Thyroid gland (tissue), 4 donors: ENCODE measurements at places on chromosomes 4 and X. TPM values are rescaled to one million over a fixed set of nuclear protein-coding genes. Genes with fewer than 3 reads are reported as not detected.
A peak's percentile ranks its signal among the peaks of the same experiment; 100 is the strongest.

DNA sequence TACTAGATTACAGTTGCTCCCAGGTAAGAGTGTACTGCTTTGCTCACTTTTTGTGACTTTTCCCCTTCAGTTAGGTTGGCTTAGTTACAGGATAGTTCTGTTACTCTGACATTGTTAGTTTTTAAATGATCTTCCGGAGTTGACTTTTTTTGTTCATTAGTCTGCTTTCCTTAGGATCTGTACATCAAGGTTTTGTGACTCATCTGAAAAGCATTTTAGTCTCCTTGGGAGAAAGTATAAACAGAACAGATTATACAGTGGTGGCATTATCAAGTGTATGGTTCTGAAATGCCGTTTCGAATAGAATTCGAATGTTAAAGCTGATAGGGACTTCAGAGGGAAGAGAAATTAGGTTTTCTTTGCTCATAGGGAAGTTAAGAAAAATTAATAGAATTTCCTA lies 63.3 kb downstream of the USP9X start:
- DNase-seq: no peak
- no peaks in the 10 kb centered on the region for H3K4me1 ChIP-seq

DNA sequence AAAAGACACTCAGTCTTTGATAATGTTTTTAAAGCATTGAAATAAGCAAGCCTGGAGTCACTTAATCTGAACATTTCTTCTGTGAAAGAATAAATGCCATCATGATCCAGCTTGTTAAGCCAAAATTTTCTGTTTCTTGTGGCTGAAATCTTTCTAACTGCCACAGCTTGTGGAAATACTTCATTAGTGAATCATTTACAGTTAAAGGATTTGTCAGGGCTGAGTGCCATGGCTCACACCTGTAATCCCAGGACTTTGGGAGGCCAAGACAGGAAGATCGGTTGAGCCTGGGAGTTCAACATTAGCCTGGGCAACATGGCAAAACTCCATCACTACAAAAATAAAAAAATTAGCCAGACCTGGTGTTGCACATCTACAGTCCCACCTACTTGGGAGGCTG lies 93.3 kb upstream of the PDE5A start:
- DNase-seq: no peak
- no peak overlapping the region for H3K4me3 ChIP-seq
- no peaks in the 10 kb centered on the region for H3K4me1 ChIP-seq
- no peaks in the 10 kb centered on the region for H3K36me3 ChIP-seq
- H3K27me3 ChIP-seq: no peaks in the 10 kb centered on the region
- H3K27ac ChIP-seq: no peak overlapping the region

GRCh38 chr4:13483768-13484121 lies 395 bp downstream of the RAB28 start:
- peaks cover 12% of the 10 kb centered on the region for H3K4me1 ChIP-seq
- no peaks in the 10 kb centered on the region for H3K36me3 ChIP-seq
- H3K27ac ChIP-seq: peak overlapping the region; percentile 90
- no peaks in the 10 kb centered on the region for H3K27me3 ChIP-seq
- peak overlapping the region; percentile 77 for H3K4me3 ChIP-seq

DNA sequence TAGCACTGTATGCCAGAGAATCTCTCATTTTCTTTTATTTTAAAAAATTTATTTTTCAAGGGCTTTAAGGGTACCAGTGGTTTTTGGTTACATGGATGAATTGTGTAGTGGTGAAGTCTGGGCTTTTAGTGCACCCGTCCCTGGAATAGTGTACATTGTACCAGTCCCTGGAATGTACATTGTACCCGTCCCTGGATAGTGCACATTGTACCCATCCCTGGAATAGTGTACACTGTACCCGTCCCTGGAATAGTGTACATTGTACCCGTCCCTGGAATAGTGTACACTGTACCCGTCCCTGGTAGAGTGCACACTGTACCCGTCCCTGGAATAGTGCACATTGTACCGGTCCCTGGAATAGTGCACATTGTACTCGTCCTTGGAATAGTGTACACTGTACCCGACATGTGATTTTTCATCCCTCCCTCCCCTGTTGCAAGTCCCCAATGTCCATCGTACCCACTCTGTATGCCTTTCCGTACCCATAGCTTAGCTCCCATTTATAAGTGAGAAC lies 56.1 kb upstream of the HELT start:
- no peaks in the 10 kb centered on the region for H3K27me3 ChIP-seq
- no peaks in the 10 kb centered on the region for H3K36me3 ChIP-seq
- H3K27ac ChIP-seq: no peak overlapping the region
- H3K4me1 ChIP-seq: no peaks in the 10 kb centered on the region

- no peaks in the 10 kb centered on the region for H3K27me3 ChIP-seq
- no peak overlapping the region for H3K4me3 ChIP-seq
Observed at GRCh38 chr4:94277534-94277933, 65.1 kb downstream of the HPGDS start.

DNA sequence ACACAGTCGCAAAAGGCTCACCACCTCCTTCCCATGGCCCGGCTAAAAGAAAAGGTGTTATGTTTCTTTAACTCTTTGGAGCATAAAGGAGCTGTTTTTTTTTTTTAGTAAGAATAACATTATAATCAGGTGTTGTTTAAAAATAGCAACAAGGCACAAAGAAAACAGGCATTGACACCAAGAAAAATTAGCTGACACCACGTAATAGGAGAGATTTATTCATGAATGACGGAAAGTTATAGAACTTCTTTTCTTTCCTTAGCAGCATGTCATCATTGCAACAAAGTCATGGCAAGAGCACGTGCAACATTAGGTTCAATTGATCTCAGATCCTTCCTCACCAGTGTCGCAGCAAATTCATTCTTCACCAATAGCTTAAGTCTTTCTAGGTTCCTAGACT lies 302.9 kb upstream of the ZFP42 start:
- DNase-seq: no peak
- no peak overlapping the region for H3K4me3 ChIP-seq
- no peaks in the 10 kb centered on the region for H3K4me1 ChIP-seq
- H3K36me3 ChIP-seq: no peaks in the 10 kb centered on the region

- no peak overlapping the region for H3K4me3 ChIP-seq
- H3K4me1 ChIP-seq: no peaks in the 10 kb centered on the region
- no peaks in the 10 kb centered on the region for H3K36me3 ChIP-seq
- H3K27me3 ChIP-seq: no peaks in the 10 kb centered on the region
- DNase-seq: no peak
Observed at GRCh38 chr4:43238585-43238984, 346.1 kb downstream of the GRXCR1 start.

- no peak for DNase-seq
- H3K4me3 ChIP-seq: no peak overlapping the region
- H3K27me3 ChIP-seq: no peaks in the 10 kb centered on the region
- H3K4me1 ChIP-seq: no peaks in the 10 kb centered on the region
Observed at GRCh38 chr4:162497564-162498167, 333.9 kb upstream of the FSTL5 start.

GRCh38 chr4:38728631-38729141 lies 54.1 kb downstream of the TLR10 start:
- H3K4me3 ChIP-seq: no peak overlapping the region
- DNase-seq: peak; percentile 60
- peak overlapping the region; percentile 41 for H3K27ac ChIP-seq
- H3K27me3 ChIP-seq: no peaks in the 10 kb centered on the region
- H3K4me1 ChIP-seq: peaks cover 20% of the 10 kb centered on the region

DNA sequence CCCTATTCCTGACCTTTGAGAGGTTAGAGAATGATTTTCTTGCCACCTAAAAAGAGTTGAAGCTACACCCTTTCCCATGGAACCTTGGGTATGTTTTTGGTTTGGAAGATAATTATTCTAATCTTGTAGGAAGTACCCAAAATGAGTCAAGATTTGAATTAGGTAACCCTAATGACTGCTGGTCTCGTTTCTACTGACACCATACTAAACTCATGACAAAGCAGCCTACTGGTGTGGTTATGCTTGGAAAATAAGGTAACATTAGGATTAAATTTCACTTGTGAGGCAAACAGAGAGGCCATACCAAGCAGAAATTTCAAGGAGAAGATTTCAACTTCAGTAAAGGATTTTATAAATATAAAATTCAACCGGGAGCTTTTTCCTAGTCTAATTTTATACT lies 107.9 kb downstream of the FBXW7 start:
- no peaks in the 10 kb centered on the region for H3K27me3 ChIP-seq
- no peak overlapping the region for H3K4me3 ChIP-seq
- H3K27ac ChIP-seq: no peak overlapping the region
- peaks cover 10% of the 10 kb centered on the region for H3K4me1 ChIP-seq
- no peak for DNase-seq

- DNase-seq: no peak
- H3K36me3 ChIP-seq: no peaks in the 10 kb centered on the region
- H3K27ac ChIP-seq: no peak overlapping the region
- H3K4me1 ChIP-seq: no peaks in the 10 kb centered on the region
- no peak overlapping the region for H3K4me3 ChIP-seq
- H3K27me3 ChIP-seq: no peaks in the 10 kb centered on the region
Observed at GRCh38 chrX:111409326-111409725, 2.7 kb downstream of the DCX start.

- H3K36me3 ChIP-seq: no peaks in the 10 kb centered on the region
- no peak overlapping the region for H3K27ac ChIP-seq
- no peaks in the 10 kb centered on the region for H3K27me3 ChIP-seq
Observed at GRCh38 chrX:10176121-10177003, 19.6 kb downstream of the CLCN4 start.

DNA sequence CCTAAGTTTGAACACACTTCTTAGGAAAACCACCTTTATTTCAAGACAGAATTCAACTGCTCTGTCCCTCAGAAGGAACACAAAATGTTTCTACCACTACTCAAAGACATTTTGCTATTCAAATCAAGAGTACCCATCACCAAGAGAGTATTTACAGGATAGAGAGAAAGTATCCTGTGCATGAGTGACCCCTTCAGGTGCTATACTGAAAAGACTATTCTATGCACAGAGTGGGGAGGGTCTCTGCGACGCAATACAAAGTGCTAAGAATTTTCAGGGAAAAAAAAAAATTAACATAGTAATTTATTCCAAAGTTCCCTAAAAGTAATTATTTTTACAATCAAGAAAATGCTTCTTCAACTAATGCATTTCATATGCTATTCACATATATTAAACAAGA lies 346.4 kb upstream of the FAM241A start:
- no peaks in the 10 kb centered on the region for H3K4me1 ChIP-seq
- H3K36me3 ChIP-seq: no peaks in the 10 kb centered on the region
- no peak overlapping the region for H3K27ac ChIP-seq
- H3K4me3 ChIP-seq: no peak overlapping the region
- no peaks in the 10 kb centered on the region for H3K27me3 ChIP-seq
- no peak for DNase-seq

- no peaks in the 10 kb centered on the region for H3K4me1 ChIP-seq
- H3K27ac ChIP-seq: no peak overlapping the region
- no peak overlapping the region for H3K4me3 ChIP-seq
- H3K27me3 ChIP-seq: no peaks in the 10 kb centered on the region
- no peak for DNase-seq
Observed at GRCh38 chr4:6172093-6172926, 28.0 kb downstream of the JAKMIP1 start.

DNA sequence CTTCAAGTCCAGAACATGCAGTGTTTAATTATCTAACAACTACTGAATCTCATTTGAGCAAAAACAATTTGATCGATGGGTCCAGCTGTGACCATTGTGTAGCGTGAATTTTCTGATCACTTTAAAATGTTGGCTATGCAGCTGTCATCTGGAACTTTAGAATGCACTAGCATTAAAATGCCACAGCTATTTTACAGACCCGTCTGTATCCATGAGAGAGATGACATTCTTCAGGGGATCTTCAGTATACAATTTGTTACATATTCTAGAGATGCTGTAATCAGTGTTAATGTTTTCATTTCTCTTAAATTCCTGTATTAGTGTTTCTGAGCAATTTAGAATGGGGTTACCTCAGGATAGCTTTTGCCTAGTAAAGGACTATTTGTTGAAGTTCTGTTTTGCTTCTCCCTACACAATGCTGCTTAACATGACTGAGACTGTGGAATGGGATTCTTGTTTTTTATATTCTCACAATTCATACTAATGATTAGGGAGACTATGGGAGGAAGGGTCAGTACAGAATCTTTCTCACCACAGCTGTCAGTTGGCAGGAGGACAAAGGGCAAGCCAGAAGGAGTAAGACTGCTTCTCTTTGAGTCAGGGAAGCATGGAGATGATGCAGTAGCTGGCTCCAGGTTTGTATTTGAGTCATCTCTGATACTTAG lies 13.2 kb upstream of the CTSO start:
- H3K4me1 ChIP-seq: no peaks in the 10 kb centered on the region
- no peaks in the 10 kb centered on the region for H3K27me3 ChIP-seq
- DNase-seq: no peak
- H3K36me3 ChIP-seq: no peaks in the 10 kb centered on the region

GRCh38 chr4:87807402-87807801 lies 8.0 kb downstream of the IBSP start:
- DNase-seq: no peak
- no peaks in the 10 kb centered on the region for H3K27me3 ChIP-seq
- H3K36me3 ChIP-seq: no peaks in the 10 kb centered on the region
- no peak overlapping the region for H3K27ac ChIP-seq
- H3K4me3 ChIP-seq: no peak overlapping the region

DNA sequence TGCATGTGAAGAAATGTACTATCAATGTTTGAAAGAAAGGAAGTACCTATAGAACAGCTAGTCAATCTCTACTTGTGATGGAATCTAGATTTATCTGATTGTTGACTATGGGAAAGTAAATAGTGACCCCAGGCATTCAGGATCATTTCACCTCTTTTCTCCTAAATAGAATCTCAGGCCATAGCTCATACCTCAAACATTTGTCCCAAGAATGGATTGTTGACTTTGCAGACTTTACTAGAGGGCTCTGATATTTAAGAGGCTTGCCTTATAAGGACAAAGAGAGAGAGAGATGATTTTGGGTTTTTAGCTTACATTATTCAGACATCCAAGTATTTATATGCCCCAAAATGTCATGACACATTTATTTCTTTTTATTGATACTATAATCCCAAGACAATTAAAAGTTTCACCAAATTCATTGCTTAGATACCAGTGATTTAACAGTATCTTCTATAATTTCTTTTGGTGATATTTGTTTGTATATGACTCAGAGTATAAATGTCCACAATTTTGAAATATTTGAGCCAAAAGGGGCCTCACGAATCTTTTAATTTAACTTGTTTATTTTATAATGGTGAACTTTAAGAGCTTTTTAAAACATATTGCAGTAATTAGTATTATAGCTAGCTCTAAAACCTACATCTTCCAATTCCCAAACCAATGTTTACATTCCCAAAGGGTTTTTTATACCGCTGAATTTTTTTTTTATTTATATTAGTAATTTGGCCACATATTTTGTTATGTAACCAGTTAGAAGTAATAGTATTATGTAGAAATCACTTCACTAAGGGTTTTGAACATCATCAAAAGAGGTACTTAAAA lies 614.1 kb downstream of the PCDH7 start:
- H3K27me3 ChIP-seq: no peaks in the 10 kb centered on the region
- no peaks in the 10 kb centered on the region for H3K4me1 ChIP-seq
- no peak overlapping the region for H3K27ac ChIP-seq
- no peak overlapping the region for H3K4me3 ChIP-seq

- H3K36me3 ChIP-seq: no peaks in the 10 kb centered on the region
- no peak overlapping the region for H3K4me3 ChIP-seq
- H3K27me3 ChIP-seq: no peaks in the 10 kb centered on the region
Observed at GRCh38 chr4:186554539-186554913, 841 bp downstream of the MTNR1A start.

Gene RIPPLY1
- total RNA-seq: not detected

Gene CXCL9
- total RNA-seq: 2.3 TPM

Gene COX18
- total RNA-seq: 21.2 TPM

Gene DCAF12L1
- total RNA-seq: 0.67 TPM

Gene GYPE
- total RNA-seq: not detected

Gene UGT2B15
- total RNA-seq: not detected

Gene TEC
- 12.7 TPM for total RNA-seq

Gene BOD1L1
- total RNA-seq: 74.1 TPM

Gene HDX
- 9.7 TPM for total RNA-seq

Gene DRD5
- not detected for total RNA-seq

Gene SUPT20HL1
- not detected for total RNA-seq

Gene PABPC5
- 2.6 TPM for total RNA-seq

Gene DCHS2
- 0.45 TPM for total RNA-seq

Gene PF4V1
- not detected for total RNA-seq
